ENCODE measurements at places on chromosomes 6 and 20.

DNA sequence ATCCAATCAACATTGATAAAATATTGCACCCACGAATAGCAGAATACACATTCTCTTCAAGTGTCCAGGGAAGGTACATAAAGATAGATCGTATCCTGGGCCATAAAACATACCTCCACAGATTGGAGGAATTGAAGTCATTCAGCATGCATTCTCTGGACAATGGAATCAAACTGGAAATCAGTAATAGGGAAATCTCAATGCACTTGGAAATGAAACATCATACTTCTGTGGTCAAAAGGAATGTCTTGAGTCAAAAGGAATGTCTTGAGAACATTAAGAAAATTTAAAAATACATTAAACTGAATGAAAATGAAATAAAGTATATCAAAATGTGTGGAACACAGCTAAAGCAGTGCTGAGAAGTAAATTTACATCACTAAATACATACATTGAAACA lies 138.8 kb downstream of the TFAP2A start:
- no peak for DNase-seq

GRCh38 chr6:1175877-1176276 lies 136.0 kb upstream of the FOXQ1 start:
- no peak for DNase-seq

DNA sequence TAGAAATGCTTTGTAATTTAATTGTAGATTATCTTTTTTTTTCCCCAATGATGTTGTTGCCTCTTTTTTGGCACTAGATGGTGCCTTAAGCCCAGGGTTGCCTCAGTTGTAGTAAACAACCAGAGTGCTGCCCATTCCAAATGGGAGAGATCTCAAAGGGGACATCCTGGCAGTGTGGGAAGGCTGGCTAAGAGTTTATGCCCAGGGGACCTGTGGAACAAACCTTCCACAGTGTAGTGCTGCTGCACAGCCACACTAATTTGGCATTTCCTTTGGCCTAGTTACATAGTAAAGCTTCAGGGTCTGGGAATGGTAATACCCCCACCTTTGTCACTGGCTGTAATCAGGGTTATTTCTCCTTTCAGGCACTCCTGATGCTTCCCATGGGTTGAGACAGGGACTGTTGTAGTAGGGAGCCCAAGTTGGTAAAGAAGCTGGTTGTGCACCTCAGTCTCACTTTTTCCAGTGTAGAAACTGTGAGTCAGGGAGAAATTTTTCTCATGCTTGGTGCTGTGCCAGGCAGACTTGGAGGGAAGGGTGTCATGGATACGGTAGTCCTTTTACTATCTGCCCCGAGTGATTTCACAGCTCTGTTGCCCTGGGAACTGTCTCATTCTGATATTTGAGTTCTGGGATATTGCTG lies 177.8 kb upstream of the ECI2 start:
- DNase-seq = no peak

DNA sequence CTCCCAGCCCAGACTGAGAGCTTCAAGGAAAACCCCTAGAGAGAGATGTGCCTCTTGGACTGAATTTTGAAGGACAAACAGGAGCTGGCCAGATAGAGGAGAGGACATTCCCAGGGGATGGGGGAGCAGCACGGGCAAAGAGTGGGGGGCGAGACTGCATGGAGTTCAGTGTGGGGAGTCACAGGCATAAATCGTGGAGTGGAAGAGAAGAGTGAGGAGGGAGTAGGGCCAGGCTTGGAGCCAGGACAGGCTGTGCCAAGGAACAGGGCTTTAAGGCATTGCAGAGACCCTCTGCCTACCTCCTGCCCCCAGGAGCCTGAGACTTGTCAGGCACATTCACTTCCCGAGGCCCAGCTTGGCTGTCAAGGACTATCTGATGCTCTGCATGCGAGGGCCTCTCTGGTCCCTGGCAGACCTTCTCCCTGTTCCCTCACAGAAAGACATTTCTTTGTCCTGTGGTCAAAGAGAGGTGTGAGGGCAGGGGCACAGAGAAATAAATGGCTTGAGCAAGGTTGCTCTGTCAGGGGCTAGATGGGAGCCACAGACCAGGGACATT lies 5.2 kb upstream of the SLC22A7 start:
- DNase-seq = no peak
